Mesendoderm (in vitro differentiated cells): ENCODE measurements at places on chromosomes 2 and 18.

DNA sequence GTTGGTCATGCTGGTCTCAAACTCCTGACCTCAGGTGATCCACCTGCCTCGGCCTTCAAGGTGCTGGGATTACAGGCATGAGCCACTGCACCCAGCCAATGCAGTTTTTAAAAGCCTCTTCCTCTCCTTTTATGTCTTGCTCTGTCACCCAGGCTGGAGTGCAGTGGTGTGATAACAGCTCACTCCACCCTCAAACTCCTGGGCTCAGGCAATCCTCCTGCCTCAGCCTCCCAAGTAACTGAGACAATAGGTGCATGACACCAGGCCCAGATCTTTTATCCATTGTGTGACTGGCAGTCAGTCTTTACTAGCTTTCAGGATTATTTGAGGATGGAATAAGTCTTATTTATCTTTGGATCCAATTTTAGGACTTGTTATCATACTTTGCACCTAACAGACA, 13.2 kb downstream of the KCTD18 start:
- H3K27me3 ChIP-seq, result no peaks in the 10 kb centered on the region
- no peak for DNase-seq
- no peaks in the 10 kb centered on the region for H3K36me3 ChIP-seq
- no peaks in the 10 kb centered on the region for H3K4me1 ChIP-seq
- no peak overlapping the region for H3K4me3 ChIP-seq

DNA sequence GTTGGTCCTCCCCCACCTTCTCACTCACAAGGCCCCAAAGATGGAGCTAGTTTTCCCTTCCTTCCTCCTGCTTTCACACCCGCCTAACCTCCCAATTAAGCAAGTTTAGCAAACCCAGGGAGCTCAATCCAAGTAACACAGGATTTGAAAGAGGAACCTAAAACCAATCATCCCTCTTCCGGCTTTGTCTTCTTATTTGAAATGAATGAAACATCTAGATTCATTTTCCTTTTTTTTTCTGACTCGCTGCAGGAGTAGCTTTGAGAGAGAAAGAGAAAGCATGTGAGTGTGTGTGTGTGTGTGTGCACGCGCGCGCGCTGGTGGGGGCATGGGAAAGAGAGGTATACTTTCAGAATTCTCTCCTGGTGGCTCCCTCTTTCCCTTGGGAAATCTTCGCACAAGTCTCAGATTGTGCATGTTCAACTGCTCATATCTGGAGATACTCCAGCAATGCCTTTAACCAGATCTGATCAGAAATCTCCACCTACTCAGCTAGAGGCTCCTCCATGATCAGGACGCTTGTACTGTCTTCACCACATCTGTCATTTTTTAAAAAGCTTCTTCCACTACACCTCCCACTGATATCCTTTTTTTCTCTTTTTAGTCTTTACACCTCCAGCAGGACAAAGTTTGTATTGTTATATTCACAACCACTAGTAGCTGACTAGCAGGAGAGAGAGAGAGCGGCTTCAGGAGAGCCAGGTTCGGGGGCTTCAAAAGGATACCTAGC, 1.7 kb downstream of the SLC8A1 start:
- no peaks in the 10 kb centered on the region for H3K4me1 ChIP-seq
- DNase-seq, result peak; percentile 7
- no peak overlapping the region for H3K4me3 ChIP-seq
- H3K36me3 ChIP-seq, result no peaks in the 10 kb centered on the region
- no peak overlapping the region for H3K27ac ChIP-seq

GRCh38 chr18:70149616-70150301, 55.7 kb downstream of the RTTN start:
- H3K27ac ChIP-seq, result no peak overlapping the region
- H3K4me3 ChIP-seq, result no peak overlapping the region
- no peak for DNase-seq
- no peaks in the 10 kb centered on the region for H3K36me3 ChIP-seq

DNA sequence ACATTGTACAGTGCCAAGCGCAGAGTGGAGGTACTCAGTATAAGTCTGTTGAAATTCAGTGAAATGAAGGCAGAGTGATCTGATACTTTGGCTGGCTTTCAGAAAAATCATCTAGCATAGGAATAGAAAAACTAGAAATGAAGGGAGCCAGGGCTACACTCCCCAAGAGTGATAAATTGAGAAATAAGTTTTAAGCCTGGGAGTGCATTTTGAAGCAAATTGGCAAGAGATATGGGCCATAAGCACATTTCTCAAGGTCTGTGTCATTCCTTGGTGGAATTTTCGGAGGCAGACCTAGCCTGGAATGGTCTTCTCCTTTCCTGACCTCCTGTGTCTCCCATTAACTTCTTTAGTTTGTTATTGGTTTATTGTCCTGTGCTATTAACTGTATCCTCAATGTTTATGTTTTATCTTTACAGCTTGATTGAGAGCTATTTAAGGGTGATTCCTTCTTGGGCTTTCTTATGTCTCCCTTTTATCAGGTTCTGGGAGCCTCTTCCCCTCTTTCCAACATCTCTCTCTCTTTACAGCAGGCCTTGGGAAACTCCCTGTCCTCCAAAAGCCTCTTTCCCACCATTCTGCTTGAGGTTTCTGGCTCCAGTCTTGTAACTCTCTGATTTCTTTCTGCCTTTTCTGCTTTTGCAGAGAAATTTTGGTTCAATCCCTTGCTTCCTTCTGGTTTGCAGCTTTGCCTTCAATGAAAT, 649.5 kb downstream of the SLC4A3 start:
- H3K36me3 ChIP-seq, result no peaks in the 10 kb centered on the region
- H3K4me3 ChIP-seq, result no peak overlapping the region
- no peaks in the 10 kb centered on the region for H3K27me3 ChIP-seq
- no peak for DNase-seq
- H3K27ac ChIP-seq, result no peak overlapping the region

DNA sequence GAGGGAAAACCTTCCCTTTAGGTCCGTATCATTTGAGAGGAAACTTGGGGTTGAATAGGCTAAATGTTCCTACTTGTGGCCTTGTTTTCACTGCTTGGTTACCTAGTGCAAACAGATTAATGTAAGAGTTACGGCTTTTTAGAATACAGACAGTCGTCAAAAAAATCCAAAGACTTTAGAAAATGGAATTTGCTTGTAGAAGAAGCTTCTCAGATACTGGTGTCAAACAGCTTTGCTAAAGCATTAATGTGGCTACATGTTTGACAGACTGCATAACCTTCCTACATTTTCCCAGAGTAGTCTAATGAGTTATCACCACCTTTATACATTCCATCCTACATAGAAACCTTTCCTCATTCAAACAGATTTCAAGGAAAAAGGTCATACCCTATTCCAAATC, 114.6 kb downstream of the FMNL2 start:
- H3K4me3 ChIP-seq, result no peak overlapping the region
- H3K27ac ChIP-seq, result no peak overlapping the region
- no peak for DNase-seq
- peaks cover 20% of the 10 kb centered on the region for H3K4me1 ChIP-seq
- no peaks in the 10 kb centered on the region for H3K36me3 ChIP-seq

DNA sequence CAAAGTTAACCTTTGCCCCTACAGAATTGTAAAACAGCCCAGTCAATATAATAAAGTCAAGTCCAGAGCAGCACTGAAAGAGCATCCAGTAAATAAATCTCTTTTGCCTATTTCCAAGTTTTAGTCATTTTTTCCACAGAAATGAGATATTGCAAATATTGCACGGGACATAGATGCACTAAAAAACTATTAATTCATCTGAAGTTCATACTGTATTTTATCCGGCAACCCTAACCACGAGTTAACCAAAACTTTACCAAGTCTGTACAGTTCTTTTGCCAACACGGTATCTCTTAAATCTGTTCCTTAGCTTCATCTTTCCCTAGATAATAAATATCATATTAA, 484 bp upstream of the ASNSD1 start:
- H3K36me3 ChIP-seq, result no peaks in the 10 kb centered on the region
- H3K4me3 ChIP-seq, result no peak overlapping the region
- H3K4me1 ChIP-seq, result peaks cover 9% of the 10 kb centered on the region
- no peak for DNase-seq
- H3K27me3 ChIP-seq, result no peaks in the 10 kb centered on the region

DNA sequence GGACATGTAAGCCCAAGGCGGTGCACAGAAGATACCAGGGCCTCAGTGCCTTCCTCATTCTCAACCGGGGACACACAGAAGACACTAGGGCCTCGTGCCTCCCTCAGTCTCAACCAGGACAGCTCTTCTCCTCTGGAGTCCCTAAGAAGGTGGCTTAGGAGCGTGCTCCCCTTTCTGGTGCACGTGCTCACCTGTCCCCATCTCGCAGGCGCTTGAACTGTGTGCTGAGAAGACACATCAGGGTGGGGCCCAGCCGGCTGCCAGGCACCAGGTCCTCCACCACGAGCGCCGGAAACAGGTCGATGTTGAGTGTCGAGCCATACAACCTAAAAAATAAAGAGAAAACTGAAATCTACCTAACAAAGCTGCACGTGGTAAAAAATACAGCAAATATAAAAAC, 99.9 kb downstream of the PXDN start:
- no peak for DNase-seq
- H3K4me3 ChIP-seq, result no peak overlapping the region
- H3K36me3 ChIP-seq, result peaks cover 3% of the 10 kb centered on the region
- H3K27ac ChIP-seq, result no peak overlapping the region
- no peaks in the 10 kb centered on the region for H3K4me1 ChIP-seq

DNA sequence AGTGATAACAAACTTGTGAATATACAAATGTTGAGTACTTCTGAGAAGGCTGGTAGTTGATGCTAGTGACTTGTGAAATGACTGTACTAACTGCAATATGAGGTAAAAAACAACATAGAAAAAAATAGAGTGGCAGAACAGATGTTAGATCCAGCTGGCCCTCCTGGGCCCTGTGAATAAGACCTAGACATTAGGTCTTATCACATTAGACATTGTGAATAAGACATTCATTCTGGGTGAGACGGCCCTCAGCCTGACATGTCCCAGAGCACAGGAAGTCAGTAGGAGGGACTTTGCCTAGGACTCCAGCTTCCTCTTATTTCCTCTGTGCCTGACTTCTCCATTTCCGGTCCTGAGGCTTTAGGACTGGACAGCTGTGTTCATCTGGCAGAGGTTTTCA, 22.9 kb downstream of the DOK1 start:
- no peak for DNase-seq
- no peaks in the 10 kb centered on the region for H3K4me1 ChIP-seq
- no peak overlapping the region for H3K4me3 ChIP-seq
- H3K36me3 ChIP-seq, result no peaks in the 10 kb centered on the region
- H3K27me3 ChIP-seq, result no peaks in the 10 kb centered on the region

GRCh38 chr2:117086174-117086942, 728.1 kb upstream of the DDX18 start:
- H3K4me3 ChIP-seq, result no peak overlapping the region
- peak; percentile 13 for DNase-seq
- H3K27ac ChIP-seq, result no peak overlapping the region
- no peaks in the 10 kb centered on the region for H3K36me3 ChIP-seq

DNA sequence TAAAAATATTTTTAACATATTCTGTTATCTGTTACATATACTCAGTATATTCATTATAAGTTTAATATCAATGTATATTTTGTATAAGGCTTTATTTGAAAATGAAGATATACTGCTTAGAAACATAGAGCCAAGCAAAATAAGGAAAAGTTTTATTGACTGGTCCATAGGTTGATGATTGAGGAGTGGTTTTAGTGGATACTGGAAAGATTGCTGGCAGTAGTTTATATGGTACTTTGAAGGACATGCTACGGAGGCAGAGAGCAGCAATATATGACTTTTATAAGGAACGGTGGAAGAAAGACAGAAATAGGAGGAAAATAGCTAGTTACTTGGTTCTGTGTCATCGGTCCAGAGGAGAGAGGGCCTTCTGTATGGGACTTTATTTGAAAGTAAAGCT, 92.4 kb downstream of the ZNF236 start:
- H3K27ac ChIP-seq, result no peak overlapping the region
- no peak overlapping the region for H3K4me3 ChIP-seq
- no peaks in the 10 kb centered on the region for H3K4me1 ChIP-seq
- DNase-seq, result no peak

GRCh38 chr18:62334120-62334519, 9.0 kb downstream of the TNFRSF11A start:
- H3K36me3 ChIP-seq, result no peaks in the 10 kb centered on the region
- H3K27me3 ChIP-seq, result no peaks in the 10 kb centered on the region
- no peak overlapping the region for H3K27ac ChIP-seq
- H3K4me1 ChIP-seq, result peaks cover 19% of the 10 kb centered on the region
- no peak for DNase-seq
